Thyroid gland (tissue), 4 donors: ENCODE measurements at places on chromosomes 12 and 14. TPM values are rescaled to one million over a fixed set of nuclear protein-coding genes. Genes with fewer than 3 reads are reported as not detected.

- H3K4me1 ChIP-seq, result no peaks in the 10 kb centered on the region
- no peak overlapping the region for H3K27ac ChIP-seq
- no peak overlapping the region for H3K4me3 ChIP-seq
- no peak for DNase-seq
- no peaks in the 10 kb centered on the region for H3K27me3 ChIP-seq
Observed at GRCh38 chr14:92937051-92937937, 14.3 kb downstream of the CHGA start.

DNA sequence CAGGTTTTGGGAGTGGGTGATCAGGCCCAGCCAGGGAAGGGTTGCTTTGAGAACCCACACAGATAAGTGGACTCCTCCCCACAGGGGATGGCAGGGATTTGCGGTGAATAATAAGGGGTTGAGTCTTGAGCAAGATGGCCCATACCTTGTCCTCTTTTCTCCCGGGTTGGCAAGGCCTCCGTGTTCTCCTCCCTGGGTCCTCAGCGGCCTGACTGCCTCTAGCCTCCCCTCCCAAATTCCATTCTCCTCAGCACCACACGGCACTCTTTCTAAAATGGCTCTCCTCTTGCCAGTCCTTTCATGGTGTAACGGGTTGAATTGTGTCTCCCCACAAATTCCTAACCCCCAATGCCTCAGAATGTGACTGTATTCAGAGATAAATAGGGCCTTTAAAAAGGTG, 70.0 kb downstream of the CHST11 start:
- peaks cover 12% of the 10 kb centered on the region for H3K4me1 ChIP-seq
- no peak overlapping the region for H3K27ac ChIP-seq
- DNase-seq, result no peak
- no peaks in the 10 kb centered on the region for H3K36me3 ChIP-seq
- no peak overlapping the region for H3K4me3 ChIP-seq
- H3K27me3 ChIP-seq, result no peaks in the 10 kb centered on the region

The GNPNAT1 gene
- 10.3 TPM for total RNA-seq

DNA sequence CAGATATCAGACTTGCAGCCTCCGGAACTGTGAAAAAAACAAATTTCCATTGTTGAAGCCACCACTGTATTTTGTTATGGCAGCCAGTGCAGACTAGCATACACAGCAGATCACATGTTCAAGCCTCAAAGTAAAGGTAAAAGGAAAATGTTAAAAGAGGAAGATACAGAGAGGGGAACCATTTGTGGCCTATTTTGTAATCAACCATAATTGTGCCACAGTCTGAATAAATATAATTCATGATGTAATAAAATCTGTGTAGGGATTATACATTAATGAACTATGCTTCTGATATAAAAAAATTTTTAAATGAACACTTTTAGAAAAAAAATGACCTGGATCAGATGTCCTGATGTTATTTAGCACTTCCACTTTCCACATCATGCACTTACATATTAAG, 79.6 kb downstream of the SLC16A7 start:
- H3K4me1 ChIP-seq, result no peaks in the 10 kb centered on the region
- no peaks in the 10 kb centered on the region for H3K27me3 ChIP-seq
- no peak overlapping the region for H3K27ac ChIP-seq
- no peak overlapping the region for H3K4me3 ChIP-seq
- DNase-seq, result no peak

The GPR65 gene
- 0.96 TPM for total RNA-seq

DNA sequence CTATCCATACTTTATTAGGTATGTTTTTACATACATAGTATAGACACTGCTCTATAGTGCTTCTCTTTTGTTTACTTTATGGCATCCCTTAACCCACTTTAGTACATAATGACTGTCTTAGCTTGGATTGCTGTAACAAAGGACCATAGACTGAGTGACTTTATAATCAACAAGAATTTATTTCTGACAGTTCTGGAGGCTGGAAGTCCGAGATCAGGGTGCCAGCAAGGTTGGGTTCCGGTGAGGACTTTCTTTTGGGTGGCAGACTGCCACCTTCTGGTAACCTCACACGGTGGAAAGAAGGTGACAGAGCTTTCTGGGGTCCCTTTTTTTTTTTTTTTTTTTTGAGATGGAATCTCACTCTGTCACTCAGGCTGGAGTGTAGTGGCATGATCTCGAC, 48.6 kb upstream of the PPM1H start:
- no peak overlapping the region for H3K27ac ChIP-seq
- no peak for DNase-seq
- H3K4me3 ChIP-seq, result no peak overlapping the region
- no peaks in the 10 kb centered on the region for H3K4me1 ChIP-seq
- H3K27me3 ChIP-seq, result no peaks in the 10 kb centered on the region
- H3K36me3 ChIP-seq, result no peaks in the 10 kb centered on the region

- no peak overlapping the region for H3K4me3 ChIP-seq
- no peaks in the 10 kb centered on the region for H3K4me1 ChIP-seq
- no peaks in the 10 kb centered on the region for H3K27me3 ChIP-seq
- DNase-seq, result no peak
Observed at GRCh38 chr12:101902641-101903040, 25.3 kb downstream of the DRAM1 start.

GRCh38 chr14:36503771-36504741, 16.0 kb downstream of the NKX2-1 start:
- H3K27ac ChIP-seq, result peak overlapping the region; percentile 100
- no peaks in the 10 kb centered on the region for H3K27me3 ChIP-seq
- no peaks in the 10 kb centered on the region for H3K36me3 ChIP-seq
- H3K4me1 ChIP-seq, result peaks cover 16% of the 10 kb centered on the region

DNA sequence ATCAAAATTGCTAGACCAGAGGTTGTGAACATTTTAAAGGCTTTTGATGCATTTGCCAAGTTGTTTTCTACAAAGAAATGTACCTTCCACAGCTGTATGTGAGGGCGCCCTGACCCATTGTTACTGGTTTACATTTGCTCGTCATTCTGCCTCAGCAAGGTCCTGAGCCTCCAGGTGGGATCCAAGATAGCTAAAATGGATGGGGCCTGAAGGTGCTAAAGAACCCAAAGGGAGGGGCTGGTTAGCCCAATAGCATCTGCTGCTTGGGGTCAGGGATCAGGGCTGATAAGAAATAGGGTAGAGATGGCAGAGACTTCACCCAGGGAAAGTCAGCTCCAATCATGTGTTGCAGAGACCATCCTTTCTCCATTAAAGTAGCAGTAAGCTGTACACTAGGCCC, 43.1 kb downstream of the GALNT16 start:
- H3K27me3 ChIP-seq, result no peaks in the 10 kb centered on the region
- no peak for DNase-seq
- H3K36me3 ChIP-seq, result no peaks in the 10 kb centered on the region
- no peak overlapping the region for H3K27ac ChIP-seq

DNA sequence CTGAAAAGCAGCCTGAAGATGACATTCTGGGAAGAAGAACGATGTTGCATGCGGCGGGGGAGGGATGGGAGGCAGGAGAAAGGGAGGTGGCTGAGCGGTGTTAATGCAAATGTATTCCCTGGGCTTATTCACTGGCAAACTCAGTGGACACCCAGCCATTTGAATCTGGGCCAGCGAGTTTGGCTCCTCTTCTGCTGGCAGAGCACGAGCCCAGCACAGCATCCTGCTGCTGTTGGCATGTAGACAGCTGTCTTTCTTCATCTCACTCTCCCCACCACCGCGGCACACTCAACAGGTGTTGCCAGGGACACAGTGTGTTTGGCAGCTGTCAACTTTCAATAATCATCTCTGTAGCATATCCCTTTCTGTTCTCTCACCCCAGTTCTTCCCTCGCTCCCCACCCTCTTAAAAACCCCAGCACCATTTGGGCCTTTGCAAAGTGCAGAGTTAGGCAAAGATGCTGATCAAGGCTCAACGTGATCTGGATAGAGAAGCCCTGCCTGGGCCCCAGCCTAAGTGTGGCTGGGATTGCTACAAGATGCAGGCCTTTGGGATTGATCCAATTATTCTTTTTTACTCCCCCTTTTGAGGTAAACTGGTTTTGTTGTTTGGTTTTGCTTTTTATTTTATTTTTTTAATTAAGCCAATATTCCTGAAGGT, 131.9 kb downstream of the EXOC5 start:
- H3K4me1 ChIP-seq, result no peaks in the 10 kb centered on the region
- no peak overlapping the region for H3K27ac ChIP-seq
- H3K36me3 ChIP-seq, result no peaks in the 10 kb centered on the region
- DNase-seq, result no peak

The GNB3 gene
- total RNA-seq, result 1.6 TPM

- H3K27ac ChIP-seq, result no peak overlapping the region
- no peaks in the 10 kb centered on the region for H3K27me3 ChIP-seq
- no peak overlapping the region for H3K4me3 ChIP-seq
- no peak for DNase-seq
Observed at GRCh38 chr14:100202712-100203111, 36.2 kb upstream of the YY1 start.

DNA sequence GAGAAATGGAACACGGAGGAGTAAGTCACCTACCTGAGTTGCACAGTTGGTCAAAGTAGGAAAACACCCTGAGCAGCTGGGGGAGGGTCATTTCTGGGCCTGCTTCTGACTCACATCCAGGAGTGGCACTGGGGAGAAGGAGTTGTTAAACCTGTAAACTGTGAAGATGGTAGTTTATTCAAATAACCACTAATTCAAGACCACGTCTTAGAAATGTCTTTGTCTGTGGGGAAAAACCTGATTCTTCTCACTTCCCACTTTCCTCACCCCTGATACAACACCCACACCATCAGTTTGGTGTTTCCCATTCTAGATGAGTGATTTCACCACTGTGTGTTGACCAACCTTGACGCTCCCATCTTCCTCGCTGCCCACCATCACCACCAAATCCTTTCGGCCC, 207.1 kb downstream of the ANO4 start:
- H3K27me3 ChIP-seq, result no peaks in the 10 kb centered on the region
- no peak overlapping the region for H3K27ac ChIP-seq
- no peaks in the 10 kb centered on the region for H3K4me1 ChIP-seq

The CLEC4C gene
- not detected for total RNA-seq

GRCh38 chr12:117805865-117806264, 162.9 kb downstream of the KSR2 start:
- no peak for DNase-seq
- no peaks in the 10 kb centered on the region for H3K4me1 ChIP-seq
- H3K4me3 ChIP-seq, result no peak overlapping the region
- no peak overlapping the region for H3K27ac ChIP-seq

GRCh38 chr12:18373181-18373580, 111.9 kb downstream of the PIK3C2G start:
- H3K4me1 ChIP-seq, result no peaks in the 10 kb centered on the region
- no peak for DNase-seq
- no peaks in the 10 kb centered on the region for H3K27me3 ChIP-seq
- H3K4me3 ChIP-seq, result no peak overlapping the region
- H3K36me3 ChIP-seq, result no peaks in the 10 kb centered on the region

DNA sequence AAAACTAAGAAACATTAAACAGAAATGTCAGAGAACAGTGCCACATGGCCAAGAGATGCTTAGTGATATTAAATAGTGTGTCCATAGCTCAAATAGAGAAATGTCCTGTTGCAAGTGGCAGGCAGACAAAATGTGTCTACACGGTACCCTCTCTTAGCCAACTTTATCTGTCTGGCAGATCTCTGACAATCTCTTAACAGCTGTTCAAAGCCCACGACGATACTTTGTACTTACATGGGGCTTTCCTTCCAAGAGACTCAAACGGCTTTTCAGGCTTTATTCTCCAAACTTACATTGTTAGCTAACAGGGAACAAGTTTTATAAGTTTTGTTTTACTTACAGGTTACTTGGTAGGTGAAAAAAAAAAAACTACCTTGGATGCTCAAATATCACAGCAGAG, 45.6 kb downstream of the ARMH4 start:
- no peaks in the 10 kb centered on the region for H3K4me1 ChIP-seq
- H3K36me3 ChIP-seq, result no peaks in the 10 kb centered on the region
- DNase-seq, result no peak

GRCh38 chr14:77206261-77206824, 24.7 kb downstream of the TMEM63C start:
- no peaks in the 10 kb centered on the region for H3K4me1 ChIP-seq
- no peaks in the 10 kb centered on the region for H3K36me3 ChIP-seq
- no peak overlapping the region for H3K4me3 ChIP-seq
- no peak for DNase-seq
- H3K27ac ChIP-seq, result no peak overlapping the region

DNA sequence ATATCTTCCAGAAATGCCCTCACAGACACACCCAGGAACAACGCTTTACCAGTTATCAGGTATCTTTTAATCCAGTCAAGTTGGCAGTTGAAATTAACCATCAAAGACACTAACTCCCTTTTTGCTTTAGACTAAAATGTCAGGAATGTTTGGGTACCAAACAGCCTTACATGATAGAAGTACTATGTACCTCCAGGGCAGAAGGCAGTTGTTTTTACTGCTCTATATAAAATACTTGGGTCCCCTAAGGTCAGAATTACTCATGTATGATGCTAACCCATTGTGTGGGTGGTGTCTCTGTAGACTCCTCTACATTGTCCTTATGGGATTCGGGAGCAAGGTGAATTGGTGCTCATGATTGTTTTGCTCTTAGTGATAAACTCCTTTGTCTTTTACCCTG, 492.5 kb upstream of the FLRT2 start:
- no peak for DNase-seq
- no peak overlapping the region for H3K27ac ChIP-seq
- H3K4me3 ChIP-seq, result no peak overlapping the region
- H3K36me3 ChIP-seq, result no peaks in the 10 kb centered on the region
- H3K27me3 ChIP-seq, result no peaks in the 10 kb centered on the region

DNA sequence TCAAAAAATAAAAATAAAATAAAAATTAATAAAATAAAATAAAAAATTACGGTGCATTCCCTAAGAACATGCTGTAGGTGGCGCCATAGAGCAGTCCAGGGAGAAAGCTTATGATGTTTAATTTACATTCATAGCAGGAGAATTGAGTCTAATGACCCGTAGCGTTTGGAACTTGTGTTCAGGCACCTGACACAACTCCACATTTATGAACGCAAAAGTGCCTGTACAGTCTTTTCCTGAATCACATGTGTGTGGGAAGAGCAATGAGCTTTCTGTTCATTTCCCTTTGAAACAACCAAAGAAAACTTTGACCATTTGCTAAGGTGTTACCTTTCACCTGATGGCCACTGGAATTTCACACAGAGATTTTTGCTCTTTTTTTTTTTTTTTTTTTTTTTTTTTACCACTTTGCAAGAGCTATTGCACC, 60.6 kb upstream of the KCNA1 start:
- H3K36me3 ChIP-seq, result no peaks in the 10 kb centered on the region
- H3K4me1 ChIP-seq, result no peaks in the 10 kb centered on the region
- H3K27ac ChIP-seq, result no peak overlapping the region

The MYF5 gene
- not detected for total RNA-seq
